Renal cortex interstitium (tissue), 15 donors: ENCODE measurements at places on chromosomes 7 and 10. TPM values are rescaled to one million over a fixed set of nuclear protein-coding genes. Genes with fewer than 3 reads are reported as not detected.

- DNase-seq: no peak
Observed at GRCh38 chr7:121582258-121582657, 186.2 kb upstream of the FAM3C start.

DNA sequence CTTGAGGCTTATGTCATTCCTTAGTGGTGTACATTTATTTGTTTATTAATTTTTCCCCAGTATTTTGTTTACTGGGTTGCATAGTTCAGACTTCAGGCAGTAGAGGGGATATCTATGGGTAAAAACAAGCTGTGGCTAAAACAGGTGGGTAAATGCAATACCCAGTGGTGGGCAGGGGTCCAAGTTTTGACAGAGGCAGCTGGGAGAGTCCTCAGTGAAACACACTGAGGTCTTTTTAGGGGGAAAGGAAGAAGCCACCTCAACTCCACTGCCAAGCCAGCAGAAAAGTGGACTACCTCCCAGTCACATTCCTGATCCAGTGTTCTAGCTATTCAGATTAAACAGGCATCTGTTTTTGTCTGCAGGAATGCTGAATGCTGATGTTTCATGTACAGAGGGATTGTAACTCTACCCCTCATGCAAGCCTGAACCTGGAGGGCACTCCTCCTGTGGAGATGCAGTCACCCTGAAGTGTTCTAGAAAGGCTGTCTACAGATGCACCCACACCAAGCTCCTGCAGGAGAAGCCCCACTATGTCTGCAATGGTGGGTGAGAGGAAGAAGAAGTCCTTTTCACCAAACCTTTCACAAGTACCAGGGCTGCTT, 757.8 kb downstream of the INHBA start:
- DNase-seq: no peak

GRCh38 chr10:95795602-95796001, 39.6 kb downstream of the ENTPD1 start:
- DNase-seq: no peak

DNA sequence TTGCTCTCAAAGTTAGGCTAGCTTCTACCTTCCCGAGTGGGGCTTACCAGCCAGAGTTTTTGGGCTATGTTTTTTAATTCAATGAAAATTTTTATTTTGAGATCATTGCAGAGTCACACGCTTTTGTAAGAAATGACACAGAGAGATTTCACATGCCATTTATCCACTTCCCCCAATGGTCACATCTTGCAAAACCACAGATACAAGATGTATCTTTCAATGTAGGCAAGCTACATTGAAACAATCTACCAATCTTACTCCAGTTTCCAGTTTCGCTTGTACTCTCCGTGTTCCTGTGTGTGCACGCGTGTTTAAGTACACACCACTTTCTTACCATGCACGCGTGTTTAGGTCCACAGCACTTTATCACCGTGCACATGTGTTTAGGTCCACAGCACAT, 89.4 kb upstream of the LEP start:
- no peak for DNase-seq

Gene ARL5B
- polyA plus RNA-seq: 49.8 TPM

- DNase-seq: no peak
Observed at GRCh38 chr10:16987206-16987621, 142.4 kb downstream of the CUBN start.

DNA sequence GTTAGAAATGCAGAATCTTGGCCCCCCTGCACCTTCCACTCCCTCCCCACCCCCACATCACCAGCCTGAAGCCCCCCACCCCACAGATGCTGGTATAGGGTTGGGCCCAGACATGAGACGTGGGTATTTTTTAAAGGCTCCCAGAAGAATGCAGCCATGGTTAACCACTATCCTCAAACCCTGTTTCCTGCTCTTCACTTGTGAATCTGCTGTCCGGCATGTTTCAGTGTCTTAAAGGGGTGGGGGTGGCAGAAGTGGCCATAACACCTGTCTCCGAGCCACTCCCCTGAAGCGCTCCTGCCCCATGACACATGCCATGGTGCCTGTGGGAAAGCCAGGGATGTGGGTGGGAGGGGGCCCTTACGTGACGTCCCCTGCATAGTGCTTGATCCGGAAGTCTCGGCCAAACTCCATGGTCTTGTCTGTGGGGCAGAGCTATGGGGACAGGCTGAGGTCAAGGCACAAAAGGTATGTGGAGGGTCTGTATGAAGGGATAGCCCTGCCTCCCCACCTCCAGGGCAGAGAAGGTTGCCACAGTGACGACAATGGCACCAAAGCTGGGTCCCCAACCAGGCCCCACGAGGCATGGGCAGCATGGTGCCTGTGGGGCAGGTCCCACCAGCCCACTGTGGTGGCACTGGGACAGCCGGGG, 9.6 kb downstream of the MYO1G start:
- DNase-seq: no peak

- no peak for DNase-seq
Observed at GRCh38 chr7:26103596-26103995, 48.4 kb upstream of the NFE2L3 start.

DNA sequence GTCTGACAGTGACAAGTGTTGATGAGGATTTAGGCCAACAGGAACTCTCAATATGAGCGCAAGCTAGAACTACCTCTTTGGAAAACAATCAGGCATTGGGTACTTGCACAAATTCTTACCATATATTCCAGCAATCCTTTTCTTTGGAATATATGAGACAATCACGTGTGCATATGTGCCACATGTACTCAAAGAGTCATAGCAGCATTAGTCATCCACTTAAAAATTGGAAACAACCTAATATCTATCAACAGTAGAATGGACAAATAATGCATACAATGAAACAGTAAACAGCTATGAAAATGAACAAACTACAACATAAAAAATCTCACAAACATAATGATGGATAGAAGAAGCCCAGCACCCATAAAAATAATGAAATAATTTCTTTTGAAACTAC, 179.7 kb downstream of the GLI3 start:
- DNase-seq: no peak

DNA sequence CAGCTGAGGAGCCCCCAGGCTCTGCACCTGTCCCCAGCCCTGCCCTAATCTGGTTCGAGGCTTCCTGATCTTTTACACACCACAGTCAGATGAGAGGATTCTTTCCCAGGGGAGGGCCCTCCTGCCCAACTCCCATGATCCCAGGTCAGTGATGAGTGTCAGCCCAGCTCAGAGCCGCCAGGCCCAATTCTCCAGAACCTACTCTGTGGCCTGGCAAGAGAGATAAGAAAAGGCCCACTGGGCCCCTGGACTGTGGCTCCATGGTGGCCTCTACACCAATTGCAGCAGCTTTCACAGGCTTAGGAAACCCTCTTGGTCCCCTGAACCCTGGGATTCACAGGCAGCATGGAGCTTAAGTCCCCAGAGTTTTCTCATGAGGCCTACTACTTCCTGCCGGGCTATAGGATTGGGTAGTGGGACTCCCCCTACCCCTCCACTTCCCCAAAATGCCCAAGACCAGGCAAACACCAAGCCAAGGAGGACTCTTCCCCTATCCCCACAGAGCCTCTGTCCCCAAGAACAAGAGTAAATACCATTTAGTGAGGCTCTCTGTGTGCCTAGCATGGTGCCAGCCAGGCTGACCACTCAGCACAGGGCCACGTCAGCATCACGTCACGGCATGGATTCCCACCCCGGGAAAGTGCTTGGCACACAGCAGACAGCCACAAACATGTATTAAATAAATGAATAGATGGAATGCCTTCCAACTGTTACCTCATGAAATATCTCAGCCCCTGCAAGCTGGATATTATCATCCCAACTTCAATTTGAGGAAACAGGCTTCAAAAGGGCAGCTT, 100.0 kb downstream of the GRID1 start:
- DNase-seq: no peak

GRCh38 chr7:444606-445005, 75.0 kb downstream of the PDGFA start:
- no peak for DNase-seq

DNA sequence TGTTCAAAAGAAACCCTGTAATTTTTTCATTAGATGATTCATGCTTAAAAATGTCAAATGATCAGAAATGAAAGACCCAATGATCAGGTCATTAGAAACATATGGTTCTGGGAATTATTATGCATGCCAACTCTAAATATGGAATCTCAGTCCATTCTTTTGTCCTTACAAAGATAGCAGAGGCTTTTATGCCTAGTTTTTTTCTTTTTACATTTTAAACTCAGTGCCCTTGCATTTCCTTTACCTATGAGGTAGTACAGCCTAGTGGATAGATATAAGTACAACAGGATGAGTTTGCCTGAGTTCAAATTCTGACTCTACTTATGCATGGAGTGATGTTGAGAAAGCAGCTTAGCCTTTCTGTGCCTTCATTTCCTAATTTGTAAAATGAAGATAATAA, 392.9 kb downstream of the SUGCT start:
- DNase-seq: no peak

GRCh38 chr10:1127629-1128028, 71.4 kb downstream of the WDR37 start:
- DNase-seq: no peak

GRCh38 chr7:22430457-22430856, 69.5 kb downstream of the STEAP1B start:
- no peak for DNase-seq

DNA sequence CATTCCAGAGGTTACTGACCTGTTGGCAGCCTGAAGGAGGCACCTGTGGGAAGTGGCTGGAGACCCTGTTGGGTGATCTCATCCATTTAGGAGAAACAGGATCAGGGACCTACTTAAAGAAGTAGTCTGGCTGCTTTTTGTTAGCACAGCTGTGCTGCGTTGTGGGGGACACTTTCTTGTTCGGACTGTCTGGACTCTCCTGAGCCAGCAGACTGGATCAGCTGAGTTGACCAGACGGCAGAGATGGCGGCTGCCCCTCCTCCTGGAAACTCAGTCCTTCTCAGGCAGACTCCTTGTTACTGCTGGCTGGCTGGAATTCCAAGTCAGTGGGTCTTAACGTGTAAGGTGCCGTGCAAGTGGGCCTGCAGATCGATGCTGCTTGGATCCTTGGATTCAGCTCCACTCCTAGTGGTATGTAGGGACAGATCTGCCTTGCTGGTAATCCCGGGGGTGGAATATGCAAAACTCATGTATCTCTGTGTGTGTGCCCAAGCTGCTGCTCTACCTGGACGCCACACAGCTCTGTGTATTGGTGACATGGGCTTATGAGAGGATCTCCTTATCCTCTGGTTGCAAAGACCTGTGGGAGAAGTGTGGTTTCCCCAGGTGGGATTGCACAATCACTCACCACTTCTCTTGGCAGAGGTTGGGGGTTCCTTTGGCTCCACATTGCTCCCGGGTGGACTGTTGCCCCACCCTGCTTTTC, 87.3 kb downstream of the CCSER2 start:
- no peak for DNase-seq
